ENCODE measurements at places on chromosomes 7 and 10.

GRCh38 chr10:23448802-23449570 lies 10.1 kb downstream of the OTUD1 start:
- DNase-seq = peak; percentile 5

DNA sequence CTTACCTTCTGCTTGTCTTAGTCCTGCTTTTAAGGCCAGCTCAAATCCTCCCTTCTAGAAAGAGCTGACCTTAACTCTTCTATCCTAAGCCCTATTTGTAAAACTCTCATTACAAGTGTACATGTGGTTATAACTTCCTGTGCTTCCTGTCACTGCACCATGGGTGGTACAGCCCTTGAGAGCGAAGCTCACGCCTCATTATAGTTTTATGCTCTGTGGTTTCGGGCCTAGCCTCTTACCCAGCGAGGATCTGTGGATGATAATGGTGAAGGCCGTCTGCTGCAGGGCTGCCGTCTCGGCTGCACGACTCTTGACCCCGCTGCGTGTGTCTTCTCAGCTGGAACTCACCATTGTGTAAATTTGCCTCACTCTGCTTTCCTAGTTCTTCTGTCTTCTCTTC lies 74.6 kb downstream of the CUL1 start:
- DNase-seq = peak; percentile 41

- no peak for DNase-seq
Observed at GRCh38 chr10:116271593-116272439, 1.2 kb downstream of the GFRA1 start.

DNA sequence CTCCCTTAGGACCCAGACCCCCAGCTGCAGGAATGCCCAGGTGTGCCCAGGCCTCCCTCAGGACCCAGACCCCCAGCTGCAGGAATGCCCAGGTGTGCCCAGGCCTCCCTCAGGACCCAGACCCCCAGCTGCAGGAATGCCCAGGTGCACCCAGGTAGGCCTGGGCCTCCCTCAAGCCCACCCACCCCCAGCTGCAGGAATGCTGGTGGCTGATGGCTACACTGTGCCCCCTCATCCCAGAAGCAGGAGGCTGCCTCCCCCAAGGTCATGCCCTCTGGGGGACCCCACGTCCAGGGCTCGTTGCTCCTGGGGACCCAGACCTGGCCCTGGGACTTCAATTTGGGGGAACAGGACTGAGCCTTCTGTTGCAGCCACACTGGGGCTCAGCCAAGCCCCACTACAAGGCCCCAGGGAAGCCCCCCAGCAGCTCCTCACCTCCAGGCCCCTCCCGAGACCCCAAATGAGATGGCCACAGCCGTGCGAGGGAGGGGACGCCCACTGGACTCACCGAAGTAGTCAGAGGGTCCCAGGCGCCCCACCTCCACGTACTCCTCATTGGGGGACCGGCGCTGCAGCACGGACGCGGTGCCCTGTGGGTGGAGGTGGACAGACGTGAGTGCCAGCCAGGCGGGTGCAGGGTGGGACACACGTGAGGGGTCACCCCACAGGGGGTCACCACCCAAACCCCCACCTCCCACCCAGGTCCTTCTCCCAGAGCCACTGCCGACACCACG lies 31.4 kb upstream of the PDGFA start:
- no peak for DNase-seq
